ENCODE measurements at places on chromosomes 16 and 17. TPM values are rescaled to one million over a fixed set of nuclear protein-coding genes. Genes with fewer than 3 reads are reported as not detected.
A peak's percentile ranks its signal among the peaks of the same experiment; 100 is the strongest.

GRCh38 chr16:84582958-84583516 is 34.8 kb downstream of the COTL1 start:
- peaks cover 91% of the 10 kb centered on the region for H3K36me3 ChIP-seq
- DNase-seq: no peak
- H3K27me3 ChIP-seq: no peaks in the 10 kb centered on the region
- H3K4me3 ChIP-seq: no peak overlapping the region
- no peaks in the 10 kb centered on the region for H3K4me1 ChIP-seq

DNA sequence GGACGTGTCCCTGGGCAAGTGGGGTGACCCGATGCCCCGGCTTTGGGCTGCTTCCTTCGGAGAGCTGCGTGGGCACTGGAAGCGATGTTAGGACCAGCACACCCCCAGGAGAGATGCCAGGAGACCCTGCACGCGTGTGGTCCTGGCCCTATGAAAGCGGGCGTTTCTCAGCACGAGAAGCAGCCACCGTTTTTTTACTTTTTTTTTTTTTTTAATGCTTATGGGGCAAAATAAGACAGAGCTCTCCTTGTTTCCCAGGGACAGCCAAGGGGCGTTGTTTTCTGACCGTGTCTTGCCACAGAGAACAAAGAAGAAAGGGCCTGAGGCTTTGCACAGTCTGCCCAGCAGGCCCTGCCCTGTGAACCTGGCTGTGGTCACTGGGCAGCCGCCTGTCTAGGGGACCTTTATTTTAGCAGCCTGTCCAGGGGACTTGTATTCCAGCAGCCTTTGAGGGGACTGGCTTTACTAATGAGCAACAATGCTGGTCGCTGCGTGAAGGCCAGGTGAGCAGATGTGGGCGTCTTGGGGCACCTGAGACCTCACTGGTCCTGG is 996 bp downstream of the SLC25A10 start:
- H3K27ac ChIP-seq: no peak overlapping the region
- H3K27me3 ChIP-seq: no peaks in the 10 kb centered on the region
- H3K4me1 ChIP-seq: peaks cover 27% of the 10 kb centered on the region
- peaks cover 31% of the 10 kb centered on the region for H3K36me3 ChIP-seq

The KCNH4 gene
- not detected for total RNA-seq

The C17orf50 gene
- not detected for total RNA-seq

DNA sequence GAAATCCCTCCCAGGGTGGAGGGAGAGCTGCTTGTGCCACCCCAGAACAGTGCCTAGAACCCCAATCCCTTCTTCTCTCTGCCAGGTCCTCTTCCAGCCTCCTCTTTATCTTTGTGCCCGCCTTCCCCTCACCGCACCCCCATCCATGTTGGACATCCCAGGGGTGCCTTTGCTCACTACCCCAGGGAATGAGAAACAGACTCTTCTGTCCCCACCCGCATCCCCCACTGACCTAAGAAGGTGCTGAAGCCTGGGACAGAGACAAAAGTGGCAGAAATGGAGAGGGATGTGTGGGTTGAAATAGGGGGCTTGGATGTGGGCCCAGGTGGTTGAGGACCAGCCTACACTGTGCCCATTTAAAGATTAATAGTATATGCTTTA is 17.0 kb downstream of the ALOX15B start:
- DNase-seq: no peak
- H3K4me1 ChIP-seq: no peaks in the 10 kb centered on the region
- peaks cover 43% of the 10 kb centered on the region for H3K27me3 ChIP-seq
- no peak overlapping the region for H3K27ac ChIP-seq
- no peaks in the 10 kb centered on the region for H3K36me3 ChIP-seq

DNA sequence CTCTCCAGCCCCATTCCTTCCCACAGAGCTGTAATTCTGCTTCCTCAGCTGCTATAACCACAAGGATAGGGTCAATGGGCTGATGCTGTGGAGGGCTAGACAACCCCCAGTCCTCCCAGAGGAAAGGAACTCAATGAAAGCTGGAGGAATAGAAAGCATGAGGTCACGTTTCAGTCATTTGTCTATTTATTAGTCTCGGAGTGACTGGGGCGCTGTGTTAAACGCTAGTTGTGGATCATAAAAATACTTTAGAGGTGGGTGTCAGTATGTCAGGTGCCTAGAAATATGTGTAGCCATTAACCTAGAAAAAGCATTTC is 787 bp upstream of the CCL3L1 start:
- no peak overlapping the region for H3K27ac ChIP-seq
- no peak overlapping the region for H3K4me3 ChIP-seq
- H3K36me3 ChIP-seq: no peaks in the 10 kb centered on the region
- no peak for DNase-seq
- peaks cover 6% of the 10 kb centered on the region for H3K27me3 ChIP-seq

- H3K36me3 ChIP-seq: no peaks in the 10 kb centered on the region
- no peak overlapping the region for H3K27ac ChIP-seq
- H3K27me3 ChIP-seq: peaks cover 48% of the 10 kb centered on the region
- no peak overlapping the region for H3K4me3 ChIP-seq
- DNase-seq: no peak
- peaks cover 10% of the 10 kb centered on the region for H3K4me1 ChIP-seq
Observed at GRCh38 chr17:30236766-30237165, 1.3 kb upstream of the SLC6A4 start.

The WFIKKN1 gene
- total RNA-seq: 0.41 TPM

The VMP1 gene
- 228 TPM for total RNA-seq

GRCh38 chr16:85537795-85538401 is 75.2 kb upstream of the GSE1 start:
- H3K36me3 ChIP-seq: no peaks in the 10 kb centered on the region
- no peak for DNase-seq
- no peak overlapping the region for H3K27ac ChIP-seq
- peaks cover 15% of the 10 kb centered on the region for H3K4me1 ChIP-seq
- no peaks in the 10 kb centered on the region for H3K27me3 ChIP-seq

DNA sequence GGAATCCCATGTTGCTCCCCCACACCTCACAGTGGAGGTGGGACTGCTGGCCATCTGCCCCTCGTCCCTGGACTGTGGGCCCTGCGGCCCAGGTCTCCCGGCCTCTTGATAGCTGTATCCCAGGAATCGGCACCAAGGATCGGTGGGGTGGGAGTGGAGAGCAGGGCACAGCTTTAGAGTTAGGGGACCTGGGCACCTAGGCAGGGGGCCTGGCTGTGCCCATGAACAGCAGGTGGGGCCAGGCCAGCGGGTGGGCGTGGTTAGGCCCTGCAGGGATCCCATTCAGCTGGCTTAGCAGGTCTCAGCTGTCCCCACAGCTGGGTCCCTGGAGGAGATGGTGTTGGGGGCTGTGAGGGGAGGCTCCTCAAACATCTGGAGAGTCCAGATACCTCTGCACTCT is 49.2 kb downstream of the SREBF1 start:
- peaks cover 4% of the 10 kb centered on the region for H3K36me3 ChIP-seq
- H3K27ac ChIP-seq: no peak overlapping the region
- H3K4me1 ChIP-seq: peaks cover 19% of the 10 kb centered on the region
- no peaks in the 10 kb centered on the region for H3K27me3 ChIP-seq
- no peak for DNase-seq

DNA sequence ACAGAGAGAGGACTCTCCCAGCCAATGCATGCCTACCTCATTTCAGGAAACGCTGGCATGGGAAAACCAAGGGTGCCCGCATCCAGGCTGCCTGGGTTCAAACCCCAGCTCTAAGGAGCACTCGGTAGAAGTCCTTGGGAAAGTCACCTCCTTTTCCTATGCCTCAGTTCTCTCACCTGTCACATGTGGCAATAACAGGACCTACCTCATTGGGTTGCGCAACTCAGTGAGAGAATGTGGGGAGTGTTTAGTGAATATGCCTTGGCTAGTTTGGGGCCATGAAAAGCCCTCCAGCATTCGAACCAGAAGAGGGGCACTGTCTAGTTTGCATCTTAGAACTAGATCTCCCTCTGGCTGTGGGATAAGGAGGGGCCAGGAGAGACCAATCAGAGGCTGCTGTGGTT is 9.0 kb upstream of the NXPH3 start:
- H3K27me3 ChIP-seq: peaks cover 3% of the 10 kb centered on the region
- H3K36me3 ChIP-seq: no peaks in the 10 kb centered on the region
- H3K4me1 ChIP-seq: peaks cover 17% of the 10 kb centered on the region
- H3K27ac ChIP-seq: no peak overlapping the region
- DNase-seq: no peak
- H3K4me3 ChIP-seq: no peak overlapping the region

DNA sequence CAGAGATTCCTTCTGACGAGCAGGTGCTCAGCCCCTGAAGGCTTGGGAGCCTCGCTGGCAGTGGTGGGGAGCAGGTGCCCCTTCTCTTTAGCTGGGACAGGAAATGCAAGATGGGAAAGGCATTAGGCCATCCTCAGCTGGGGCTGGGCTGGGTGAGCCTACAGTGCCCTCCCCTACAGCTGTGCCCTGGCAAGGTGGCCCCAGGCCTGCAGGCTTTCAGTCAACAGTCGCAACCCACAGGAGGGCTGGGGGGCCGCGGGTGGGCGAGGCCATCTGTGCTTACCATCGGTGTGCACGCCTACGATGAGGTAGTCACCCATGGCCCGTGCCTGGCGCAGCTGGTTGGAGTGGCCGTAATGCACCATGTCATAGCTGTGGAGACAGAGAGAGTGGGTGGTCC is 2.0 kb downstream of the PCYT2 start:
- no peaks in the 10 kb centered on the region for H3K27me3 ChIP-seq
- peaks cover 89% of the 10 kb centered on the region for H3K36me3 ChIP-seq
- peaks cover 17% of the 10 kb centered on the region for H3K4me1 ChIP-seq
- H3K4me3 ChIP-seq: no peak overlapping the region
- H3K27ac ChIP-seq: no peak overlapping the region
- DNase-seq: no peak

DNA sequence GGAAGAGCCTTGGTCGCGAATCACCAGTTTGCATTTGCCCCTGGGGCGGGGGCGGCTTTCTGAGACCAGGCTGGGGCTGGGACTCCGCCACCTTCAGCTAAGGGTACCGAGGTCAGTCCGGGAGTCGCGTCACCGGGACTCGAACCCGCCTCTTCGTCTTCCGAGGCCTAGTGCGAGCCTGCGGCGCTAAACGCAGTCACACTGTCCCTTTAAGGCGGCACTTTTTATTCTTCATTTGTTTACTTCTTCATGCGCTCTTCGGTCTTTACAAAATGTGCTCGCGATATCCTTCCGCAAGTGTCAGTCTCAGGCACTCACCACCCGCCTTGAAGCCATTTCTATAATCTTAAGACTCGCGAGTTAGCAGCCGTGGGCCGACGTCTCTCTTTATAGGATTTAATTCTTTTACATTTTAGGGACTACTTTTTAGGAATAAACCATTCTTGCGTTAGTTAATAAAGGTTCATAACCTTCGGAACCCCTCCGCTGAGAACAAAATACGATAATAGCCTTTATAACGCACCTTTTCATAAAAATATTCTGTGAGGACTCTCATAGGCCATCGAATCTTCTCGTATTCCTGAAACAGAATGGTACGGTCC is 593 bp upstream of the HEXIM1 start:
- H3K4me3 ChIP-seq: peak overlapping the region; percentile 47
- no peaks in the 10 kb centered on the region for H3K27me3 ChIP-seq
- peaks cover 17% of the 10 kb centered on the region for H3K36me3 ChIP-seq
- H3K27ac ChIP-seq: peak overlapping the region; percentile 95

- no peaks in the 10 kb centered on the region for H3K27me3 ChIP-seq
- H3K27ac ChIP-seq: peak overlapping the region; percentile 71
- DNase-seq: no peak
- H3K4me3 ChIP-seq: no peak overlapping the region
Observed at GRCh38 chr17:50176559-50177357, 11.0 kb downstream of the SGCA start.

DNA sequence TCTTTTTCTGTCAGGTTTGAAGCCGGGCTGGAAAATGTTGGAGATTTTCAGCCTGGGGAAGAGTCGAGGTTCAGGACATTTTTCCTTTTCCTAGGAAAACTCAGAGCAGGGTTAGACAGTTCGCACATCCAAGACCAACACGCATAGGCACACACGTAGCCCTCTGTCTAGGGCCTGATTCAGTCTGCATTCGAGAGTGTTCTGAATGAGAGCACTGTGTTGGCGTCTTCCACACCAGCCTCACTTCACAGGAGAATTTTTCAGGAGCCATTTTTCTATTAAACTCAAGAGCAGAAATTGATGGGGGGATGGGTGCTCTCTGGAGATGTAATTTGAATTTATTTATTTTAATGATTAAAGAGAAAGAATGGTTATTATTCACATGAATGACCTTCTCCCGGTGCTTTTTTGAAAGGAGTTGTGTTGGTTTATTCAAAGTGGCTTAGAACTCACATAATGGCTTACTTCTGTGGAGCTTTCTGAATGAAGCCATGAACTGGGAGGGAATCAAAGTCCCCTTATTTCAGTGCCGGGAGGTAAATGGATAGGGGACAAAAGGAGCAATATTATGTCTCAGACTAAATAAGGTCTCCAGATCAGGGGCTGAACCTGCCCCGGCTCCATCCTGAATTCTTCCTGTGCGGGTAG is 194.3 kb downstream of the CCDC182 start:
- H3K4me3 ChIP-seq: no peak overlapping the region
- peaks cover 46% of the 10 kb centered on the region for H3K4me1 ChIP-seq
- DNase-seq: no peak
- H3K27me3 ChIP-seq: no peaks in the 10 kb centered on the region
- H3K27ac ChIP-seq: no peak overlapping the region

GRCh38 chr17:61469474-61469873 is 17.3 kb downstream of the TBX4 start:
- no peaks in the 10 kb centered on the region for H3K27me3 ChIP-seq
- no peak for DNase-seq
- H3K27ac ChIP-seq: no peak overlapping the region

DNA sequence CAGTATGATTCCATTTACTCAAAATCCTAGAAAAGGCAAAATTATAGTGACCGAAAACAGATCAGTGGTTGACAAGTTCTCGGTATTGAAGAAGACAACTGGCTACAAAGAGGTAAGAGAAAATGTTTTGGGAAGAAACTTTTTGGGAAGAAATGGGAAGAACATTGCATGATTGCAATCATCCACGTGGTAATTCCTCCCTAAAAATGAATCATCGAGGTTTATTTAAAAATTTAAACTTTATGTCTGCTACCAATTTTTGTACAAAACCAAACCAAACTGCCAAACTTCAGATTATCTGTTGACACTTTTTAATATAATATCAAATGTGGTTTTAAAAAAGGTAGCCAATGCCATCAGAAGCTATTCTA is 8.1 kb downstream of the SMURF2 start:
- H3K4me3 ChIP-seq: no peak overlapping the region
- peaks cover 23% of the 10 kb centered on the region for H3K36me3 ChIP-seq
- peaks cover 58% of the 10 kb centered on the region for H3K4me1 ChIP-seq
- peak overlapping the region; percentile 71 for H3K27ac ChIP-seq
- no peak for DNase-seq
- H3K27me3 ChIP-seq: no peaks in the 10 kb centered on the region

DNA sequence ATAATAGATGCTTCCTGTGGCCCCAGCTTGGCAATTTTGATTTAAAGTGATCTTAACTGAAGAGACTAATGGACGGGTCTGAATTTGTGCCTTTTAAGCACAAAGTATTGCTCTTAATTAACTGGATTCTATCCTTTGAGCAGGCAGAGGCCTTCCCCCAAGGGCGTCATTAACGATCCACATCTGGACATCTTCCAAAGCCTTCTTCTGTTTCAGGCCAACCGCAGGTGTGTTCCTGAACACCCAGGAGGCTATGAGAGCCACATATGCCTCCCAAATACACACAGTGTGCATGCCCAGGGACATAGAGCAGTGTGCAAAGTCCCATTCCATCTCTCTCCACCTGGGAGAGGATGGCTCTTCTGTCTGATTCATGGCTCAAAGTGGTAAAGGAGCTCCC is 42.3 kb downstream of the MAPT start:
- H3K27me3 ChIP-seq: peaks cover 79% of the 10 kb centered on the region
- H3K36me3 ChIP-seq: no peaks in the 10 kb centered on the region
- no peak overlapping the region for H3K4me3 ChIP-seq

Data from SJSA1 (cell line).